ENCODE measurements at places on chromosomes 5 and 9.

DNA sequence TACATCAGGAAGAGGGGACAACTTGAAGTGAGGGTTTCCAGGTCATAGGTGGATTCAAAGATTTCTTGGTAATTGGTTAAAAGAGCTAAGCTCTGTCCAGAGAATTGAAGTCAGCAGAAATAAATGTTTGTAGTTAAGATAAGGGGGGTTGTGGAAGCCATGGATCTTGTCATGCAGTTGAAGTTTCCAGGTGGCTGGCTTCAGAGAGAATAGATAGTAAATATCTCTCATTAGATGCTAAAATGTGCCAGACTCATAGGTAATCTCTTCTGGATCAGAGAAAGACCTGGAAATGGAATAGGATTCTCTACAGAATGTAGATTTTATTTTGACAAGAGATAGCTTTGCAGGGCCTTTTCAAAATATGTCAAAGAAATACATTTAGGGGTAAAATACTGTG, 491.7 kb downstream of the PRR16 start:
- no peak for DNase-seq

GRCh38 chr5:41940641-41941040, 15.6 kb downstream of the FBXO4 start:
- no peak for DNase-seq

DNA sequence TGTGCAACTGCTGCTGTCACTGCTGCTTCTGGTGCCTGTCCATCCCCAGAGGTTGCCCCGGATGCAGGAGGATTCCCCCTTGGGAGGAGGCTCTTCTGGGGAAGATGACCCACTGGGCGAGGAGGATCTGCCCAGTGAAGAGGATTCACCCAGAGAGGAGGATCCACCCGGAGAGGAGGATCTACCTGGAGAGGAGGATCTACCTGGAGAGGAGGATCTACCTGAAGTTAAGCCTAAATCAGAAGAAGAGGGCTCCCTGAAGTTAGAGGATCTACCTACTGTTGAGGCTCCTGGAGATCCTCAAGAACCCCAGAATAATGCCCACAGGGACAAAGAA, 265 bp downstream of the CA9 start:
- no peak for DNase-seq

- no peak for DNase-seq
Measured at GRCh38 chr5:149358294-149358651, 427 bp downstream of the PCYOX1L start.

- DNase-seq, result no peak
Measured at GRCh38 chr9:21747175-21747574, 55.3 kb upstream of the MTAP start.

DNA sequence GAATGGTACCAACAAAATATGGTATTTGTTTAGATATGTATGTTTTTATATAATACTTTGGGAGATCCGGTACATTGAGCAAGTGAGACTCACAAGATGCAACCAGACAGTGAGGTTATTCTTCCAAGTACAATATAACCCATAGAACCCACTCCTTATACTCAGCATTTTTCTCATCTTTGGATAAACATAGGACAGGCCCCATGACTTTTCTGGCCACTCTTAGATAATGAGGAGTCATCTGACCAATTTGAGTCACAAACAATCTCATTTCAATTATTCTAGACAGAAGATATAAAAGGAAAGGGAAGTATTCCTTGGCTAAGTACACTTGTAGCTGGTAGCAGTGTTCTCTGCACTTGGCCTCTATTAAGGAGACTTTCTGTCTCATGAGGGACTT, 150.2 kb downstream of the SGCD start:
- no peak for DNase-seq

DNA sequence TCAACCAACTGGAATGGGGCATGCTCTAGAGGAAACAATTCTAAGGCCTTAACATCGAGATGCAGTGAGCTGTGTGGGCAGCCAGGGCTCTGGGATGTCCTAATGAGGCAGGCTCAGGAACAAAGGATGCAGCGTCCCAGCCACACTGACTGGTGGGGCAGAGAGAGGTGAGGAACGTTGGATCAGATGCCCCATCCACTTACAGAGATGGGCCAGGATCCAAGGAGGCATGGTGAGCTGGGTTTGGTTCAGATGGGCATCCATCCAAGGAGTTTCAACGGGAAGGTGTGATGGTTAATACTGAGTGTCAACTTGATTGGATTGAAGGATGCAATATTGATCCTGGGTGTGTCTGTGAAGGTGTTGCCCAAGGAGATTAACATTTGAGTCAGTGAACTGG, 15.5 kb upstream of the MARCHF6 start:
- no peak for DNase-seq

GRCh38 chr9:22342491-22343217, 104.0 kb upstream of the DMRTA1 start:
- no peak for DNase-seq

DNA sequence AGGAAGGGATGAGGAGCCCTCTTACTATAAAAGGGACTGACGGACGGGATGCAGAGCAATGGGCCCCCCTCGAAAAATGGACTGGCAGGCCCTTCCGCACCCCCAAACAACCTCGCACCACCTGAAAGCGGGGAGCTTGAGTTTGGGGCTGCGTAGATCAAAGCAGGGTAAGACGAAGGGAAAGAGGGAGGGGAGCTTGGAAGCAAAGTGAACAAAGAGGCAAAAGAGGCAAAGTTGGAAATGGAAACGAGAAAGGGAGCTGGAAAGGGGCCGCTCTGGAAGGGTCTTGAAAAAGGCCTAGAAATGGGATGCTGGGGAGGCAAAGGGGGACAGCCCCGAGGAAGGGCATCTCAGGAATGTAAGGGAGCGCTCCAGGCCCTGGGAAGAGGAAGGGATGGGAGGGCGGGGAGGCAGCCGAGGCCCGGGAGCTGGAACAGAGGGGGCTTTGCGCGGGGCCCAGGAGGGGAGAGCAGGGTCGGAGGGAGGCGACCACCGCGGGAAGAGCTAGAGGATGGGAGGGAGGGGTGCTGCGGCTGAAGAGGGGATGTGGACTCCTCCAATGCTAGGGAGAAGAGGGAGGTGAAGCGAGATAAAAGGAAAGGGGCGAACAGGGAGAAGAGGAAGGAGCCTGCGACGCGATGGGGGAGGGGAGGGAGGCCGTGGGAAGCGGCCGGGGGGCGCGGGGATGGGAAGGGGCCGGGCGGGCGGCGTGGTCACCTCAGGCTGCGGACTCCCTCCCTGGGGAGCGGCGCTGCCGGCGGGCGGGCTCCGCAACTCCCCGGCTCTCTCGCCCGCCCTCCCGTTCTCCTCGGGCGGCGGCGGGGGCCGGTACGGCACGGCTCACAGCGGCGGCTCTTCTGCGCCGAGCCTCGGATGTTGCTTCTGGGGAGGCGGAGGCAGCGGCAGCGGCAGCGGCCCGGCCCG, 577 bp downstream of the RNF145 start:
- DNase-seq, result peak; percentile 58

DNA sequence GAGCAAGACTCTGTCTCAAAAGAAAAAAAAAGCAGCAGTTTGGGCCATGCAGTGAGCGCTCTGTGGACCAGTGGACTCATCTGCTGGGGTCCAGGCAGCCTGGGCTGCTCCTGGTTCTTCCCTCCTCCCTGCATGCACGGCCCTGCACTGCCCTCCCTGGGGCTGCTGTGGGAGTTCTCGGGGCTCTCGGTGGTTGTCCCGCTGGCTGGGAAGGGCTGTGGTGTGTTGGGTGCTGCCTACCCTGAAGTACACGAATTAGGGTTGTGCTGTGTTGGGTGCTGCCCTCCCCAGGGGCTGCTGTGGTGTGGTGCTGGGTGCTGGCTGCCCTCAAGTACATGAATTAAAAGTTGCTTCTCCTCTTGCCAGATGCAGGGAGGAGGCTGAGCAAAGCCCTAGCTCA, 18.3 kb upstream of the CLPTM1L start:
- no peak for DNase-seq

DNA sequence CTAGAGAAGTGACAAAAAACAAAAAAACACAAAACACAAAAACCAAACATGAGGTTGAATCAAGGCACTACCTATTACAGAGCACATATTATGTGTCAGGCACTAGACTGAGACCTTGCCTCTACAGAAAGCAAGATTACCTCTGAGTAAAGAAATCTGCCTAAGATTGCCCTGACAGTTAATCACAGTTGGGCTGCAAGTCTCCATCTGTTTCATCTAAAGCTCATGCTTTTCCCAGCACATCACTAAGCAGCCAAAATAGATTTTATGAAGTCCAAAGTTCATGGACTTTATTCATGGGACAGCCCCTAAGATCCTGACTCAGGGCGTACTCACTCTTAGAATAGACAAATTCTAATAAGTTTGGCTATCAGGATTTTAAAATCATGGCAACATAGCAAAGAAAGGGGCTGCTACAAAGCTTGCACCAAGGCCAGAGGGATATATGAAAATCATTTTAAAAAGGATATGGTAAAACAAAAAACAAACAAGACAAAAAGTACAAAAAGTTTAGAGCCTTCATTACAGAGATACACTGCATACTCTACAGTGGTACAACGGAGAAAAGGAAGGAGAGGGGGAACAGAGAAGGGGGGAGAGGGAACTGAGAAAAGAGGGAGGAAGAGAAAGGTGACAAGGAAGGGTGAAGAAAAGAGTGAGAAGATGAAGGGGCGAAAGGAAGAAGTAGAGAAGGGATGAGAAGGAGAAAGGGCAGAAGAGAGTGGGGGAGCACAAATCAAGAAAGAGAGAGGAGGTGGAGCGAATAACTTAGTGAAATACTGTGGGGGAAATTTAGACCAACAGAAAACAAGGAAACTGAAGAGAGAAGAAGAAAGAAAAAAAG, 58.2 kb downstream of the RICTOR start:
- DNase-seq, result no peak

GRCh38 chr5:135821802-135822201, 12.7 kb upstream of the SLC25A48 start:
- no peak for DNase-seq

DNA sequence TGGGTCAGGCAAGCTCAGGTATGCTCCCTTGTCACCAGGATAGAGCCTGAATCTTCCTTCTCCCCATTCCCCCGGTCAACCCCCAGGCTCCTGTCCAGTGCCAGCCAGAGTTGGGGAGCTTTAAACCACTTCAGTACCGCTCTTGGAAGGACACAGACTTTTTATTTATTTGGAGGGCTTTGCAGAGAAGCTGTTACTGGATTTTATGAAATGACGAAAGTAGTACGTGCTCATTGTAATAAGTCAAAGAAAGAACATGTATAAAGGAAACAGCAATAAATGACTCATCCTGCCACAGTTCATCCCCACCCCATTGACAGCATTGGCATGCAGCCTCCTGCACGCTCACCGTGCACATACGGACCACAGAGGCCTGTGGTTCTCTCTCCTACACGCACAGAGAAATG, 230.3 kb downstream of the AUH start:
- DNase-seq, result no peak

DNA sequence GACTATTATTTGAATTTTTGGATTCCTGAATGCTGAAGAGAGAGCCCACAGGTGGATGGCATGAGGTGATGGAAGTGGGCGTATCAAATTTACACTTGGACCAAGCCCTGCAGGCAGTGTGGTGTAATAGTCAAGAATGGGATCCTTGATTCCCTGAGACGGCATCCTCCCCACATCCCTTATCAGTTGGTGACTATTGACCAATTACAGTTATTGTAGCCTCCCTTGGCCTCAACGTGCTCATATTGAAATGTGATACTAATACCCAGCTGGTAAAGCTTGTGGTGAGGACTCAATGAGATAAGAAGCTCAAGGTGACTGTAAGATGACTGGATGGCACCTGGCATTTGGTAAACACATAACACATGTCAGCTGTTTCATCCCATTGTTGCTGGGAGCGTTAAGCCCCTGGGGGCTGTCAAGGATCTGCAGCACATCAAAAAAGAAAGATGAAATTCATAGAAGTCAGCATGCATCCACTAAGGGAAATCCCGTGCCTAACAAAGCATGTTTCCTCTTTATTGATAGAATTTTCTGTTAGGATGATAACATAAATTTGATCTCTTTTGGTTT, 65.6 kb upstream of the IRX2 start:
- no peak for DNase-seq

- no peak for DNase-seq
Measured at GRCh38 chr9:110947491-110948044, 90.7 kb downstream of the LPAR1 start.

- no peak for DNase-seq
Measured at GRCh38 chr9:123416176-123416575, 60.2 kb downstream of the CRB2 start.

DNA sequence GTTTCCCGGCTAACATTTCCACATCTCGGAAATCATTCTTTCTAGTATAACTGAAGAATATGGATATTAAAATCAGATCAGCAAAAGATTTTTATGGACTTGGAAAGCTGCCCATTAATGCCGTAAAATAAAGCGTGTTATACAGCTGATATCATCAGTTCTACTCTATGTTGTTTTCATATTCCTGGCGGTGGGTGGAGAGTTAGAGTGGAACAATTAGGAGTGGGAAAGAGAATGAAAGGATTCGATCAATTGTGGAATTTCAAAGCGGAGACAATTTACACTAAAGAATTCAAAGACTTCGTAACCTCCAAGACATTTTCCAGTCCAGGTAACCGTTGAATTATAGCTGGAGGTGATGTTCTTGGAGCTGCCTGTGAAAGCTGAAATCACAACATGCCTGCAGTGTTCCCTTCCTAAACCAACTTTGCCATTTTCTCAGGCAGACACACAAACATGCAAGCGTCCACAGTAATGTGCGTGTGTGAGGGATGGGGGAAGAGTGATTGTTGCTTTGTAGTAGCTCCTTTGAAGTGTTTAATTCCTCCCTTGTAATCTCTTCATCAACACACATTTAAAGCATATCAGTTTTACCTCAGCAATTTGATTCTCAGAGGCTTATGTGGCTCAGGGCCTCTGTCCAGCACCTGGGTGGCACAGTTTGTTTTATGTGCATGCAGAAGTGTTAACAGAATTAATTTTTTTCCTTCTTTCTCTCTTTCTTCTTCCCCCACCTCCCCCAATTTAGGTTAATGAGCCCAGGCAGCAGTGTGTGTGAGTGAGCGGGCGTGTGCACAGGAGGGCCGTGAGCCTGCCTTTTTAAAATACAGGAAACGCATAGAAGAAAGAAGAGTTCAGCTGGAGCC, 544.1 kb downstream of the RAB3C start:
- DNase-seq, result no peak

GRCh38 chr5:57470339-57470738, 12.3 kb downstream of the ACTBL2 start:
- DNase-seq, result no peak

GRCh38 chr5:113122053-113122452, 145.5 kb downstream of the DCP2 start:
- DNase-seq, result no peak

- no peak for DNase-seq
Measured at GRCh38 chr5:115640274-115640673, 14.4 kb upstream of the TMED7 start.

DNA sequence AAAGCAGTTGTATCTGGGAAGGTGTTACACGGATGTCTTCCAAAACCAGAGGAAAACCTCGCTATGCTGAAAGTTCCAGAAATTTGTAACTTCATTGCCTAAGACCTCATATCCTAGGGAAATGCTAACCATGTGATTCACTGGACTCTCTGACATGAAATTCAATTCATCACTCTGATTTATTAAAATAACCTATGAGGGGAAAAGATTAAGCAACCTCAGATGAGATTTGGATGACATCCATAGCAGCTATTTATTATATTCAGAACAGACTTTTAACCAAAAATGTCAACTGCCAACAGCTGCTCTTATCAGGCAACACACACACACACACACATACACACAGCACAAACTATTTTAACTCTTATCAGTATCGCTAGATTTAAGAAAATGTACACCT, 1006.4 kb upstream of the CTNND2 start:
- DNase-seq, result no peak

GRCh38 chr5:156456857-156457256, 129.9 kb downstream of the SGCD start:
- DNase-seq, result no peak

- no peak for DNase-seq
Measured at GRCh38 chr9:33332011-33332410, 41.7 kb downstream of the NFX1 start.
